ENCODE measurements at places on chromosomes 1 and 21.

DNA sequence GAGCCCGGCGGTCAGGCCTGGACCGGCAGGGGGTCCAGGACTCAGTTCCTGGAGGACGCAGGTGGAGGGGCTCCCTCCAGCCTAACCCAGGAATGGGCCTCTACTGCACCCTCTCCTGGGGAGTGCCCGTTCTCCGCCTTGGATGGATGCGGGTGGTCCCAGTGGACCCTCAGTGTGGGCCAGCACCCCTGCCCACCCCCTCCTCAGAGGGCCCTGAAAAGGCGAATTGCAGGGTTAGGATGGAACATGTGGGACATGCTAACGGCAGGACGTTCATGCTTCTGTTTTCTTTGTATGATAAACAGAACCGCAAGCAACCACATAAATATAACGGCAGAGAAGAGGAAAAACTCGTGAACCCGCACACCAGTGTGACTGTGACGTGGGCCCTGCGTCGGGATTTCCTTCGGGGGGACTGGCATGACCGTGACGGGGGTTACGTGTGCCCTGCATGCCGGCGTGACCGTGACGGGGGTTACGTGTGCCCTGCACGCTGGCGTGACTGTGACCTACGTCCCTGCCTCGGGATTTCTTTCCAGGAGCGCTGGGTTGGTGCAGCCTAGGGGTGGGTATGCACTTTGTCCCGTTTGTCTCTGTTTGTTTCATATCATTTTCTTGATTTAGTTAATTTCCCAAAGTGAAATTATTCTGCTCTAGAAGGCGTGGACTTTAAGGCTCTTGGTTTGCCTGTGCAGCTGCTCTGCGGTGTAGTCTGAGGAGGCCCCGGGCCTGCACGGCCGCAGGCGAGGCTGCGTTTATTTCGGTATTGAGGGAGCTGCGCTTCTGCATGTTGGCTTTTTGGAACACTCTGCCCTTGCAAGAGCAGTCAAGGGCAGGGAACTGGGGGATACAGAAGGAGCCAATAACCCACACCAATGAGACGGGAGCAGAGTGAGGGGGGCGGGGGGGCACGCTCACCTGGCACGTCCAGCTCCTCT, 3.1 kb downstream of the FTCD start:
- no peak for DNase-seq

GRCh38 chr1:84382127-84382526, 16.2 kb upstream of the DNASE2B start:
- DNase-seq: no peak

GRCh38 chr1:41456847-41457540, 27.5 kb downstream of the EDN2 start:
- DNase-seq: no peak

DNA sequence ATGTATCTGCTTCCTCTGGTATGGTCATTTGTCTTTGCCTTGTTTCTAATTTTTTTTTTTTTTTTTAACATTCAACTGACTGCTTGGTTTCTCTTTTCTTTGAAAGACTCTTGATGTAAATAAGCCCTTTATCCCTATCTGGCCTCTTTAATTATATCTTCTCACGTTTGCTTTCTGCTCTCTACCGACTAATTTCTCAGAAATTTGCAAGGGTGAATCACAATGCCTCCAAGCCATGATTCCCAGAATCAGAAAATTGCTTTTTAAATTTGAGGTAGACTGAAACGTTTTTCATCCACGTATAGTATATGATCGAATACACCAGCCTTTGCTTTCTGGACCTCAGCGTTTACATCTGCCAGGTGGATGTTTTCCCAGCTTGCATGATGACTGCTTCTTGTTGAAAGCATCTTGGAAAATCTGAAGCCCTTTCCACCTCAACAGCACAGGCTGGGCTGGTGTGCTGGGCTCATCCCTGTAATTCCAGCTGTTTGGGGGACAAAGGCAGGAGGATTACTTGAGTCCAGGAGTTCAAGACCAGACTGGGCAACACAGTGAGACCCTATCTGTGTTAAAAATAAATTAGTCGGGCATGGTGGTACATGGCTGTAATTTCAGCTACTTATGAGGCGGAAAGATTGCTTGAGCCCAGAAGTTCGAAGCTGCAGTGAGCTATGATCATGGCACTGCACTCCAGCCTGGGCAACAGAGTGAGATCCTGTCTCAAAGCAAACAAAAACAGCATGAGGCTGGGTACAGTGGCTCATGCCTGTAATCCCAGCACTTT, 35.0 kb upstream of the GPR137B start:
- DNase-seq: no peak

DNA sequence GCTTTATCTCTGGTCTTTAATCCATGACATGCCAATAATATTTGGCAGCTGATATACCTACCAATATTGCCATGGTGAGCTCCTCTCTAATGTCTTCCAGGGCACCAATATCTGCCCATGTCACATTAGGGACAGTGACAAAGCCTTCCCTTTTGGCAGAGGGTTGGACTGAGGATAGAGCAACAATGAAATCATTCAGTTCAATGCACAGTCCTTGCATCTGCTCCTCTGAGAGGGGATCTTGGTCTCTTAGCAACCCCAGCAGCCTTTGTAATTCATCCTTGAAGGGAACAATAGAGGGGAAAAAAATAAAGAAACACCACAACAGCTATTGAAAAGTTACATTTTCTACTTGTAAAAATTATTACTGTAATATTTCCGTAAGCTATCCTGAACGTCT, 42.3 kb downstream of the NVL start:
- DNase-seq: no peak

GRCh38 chr1:245869847-245870246, 637.2 kb downstream of the SMYD3 start:
- no peak for DNase-seq

DNA sequence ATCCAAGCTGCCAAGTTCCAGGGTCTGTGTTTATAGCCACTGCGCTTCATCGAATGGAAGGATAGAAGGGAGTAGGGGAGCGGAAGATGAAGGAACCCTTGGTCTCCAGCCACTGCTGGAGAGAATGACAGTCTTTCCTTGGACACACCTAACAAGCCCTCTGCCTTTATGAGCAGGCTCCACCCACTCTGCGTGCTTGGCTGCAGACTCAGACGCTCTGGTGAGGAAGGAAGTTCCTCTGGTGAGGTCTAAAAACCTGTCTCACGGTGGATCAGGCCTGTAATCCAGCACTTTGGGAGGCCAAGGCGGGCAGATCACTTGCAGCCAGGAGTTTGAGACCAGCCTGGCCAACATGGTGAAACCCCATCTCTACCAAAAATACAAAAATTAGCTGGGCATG, 55.4 kb downstream of the MATN1 start:
- DNase-seq: no peak

DNA sequence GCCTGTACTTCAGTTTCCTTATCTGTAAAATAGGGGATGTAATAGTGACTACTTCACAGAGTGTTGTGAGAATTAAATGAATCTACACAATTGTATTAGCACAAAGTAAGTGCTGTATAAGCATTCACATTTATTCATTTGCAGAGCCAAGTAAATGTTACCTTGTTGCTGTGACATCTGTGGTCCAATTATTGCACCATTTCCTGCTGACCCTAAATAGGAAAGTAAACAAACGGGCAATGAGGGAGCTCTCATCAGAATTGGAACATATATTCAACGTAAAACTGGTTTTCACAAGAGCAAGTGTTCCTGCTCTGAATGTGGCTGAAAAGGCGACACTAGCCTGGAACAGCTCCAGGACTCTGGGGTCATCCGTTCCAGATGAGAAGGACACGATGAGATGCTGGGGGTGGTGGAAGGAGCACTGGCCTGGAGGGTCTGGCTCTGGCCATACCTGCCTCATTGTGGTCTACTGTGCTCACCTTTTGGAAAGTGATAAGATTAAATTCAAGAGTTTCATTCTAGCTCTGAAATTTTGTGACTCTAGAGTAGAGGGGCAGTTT, 34.5 kb downstream of the PROX1 start:
- no peak for DNase-seq

GRCh38 chr1:211715971-211716370, 40.5 kb upstream of the NEK2 start:
- DNase-seq: peak; percentile 86

- no peak for DNase-seq
Observed at GRCh38 chr1:226738421-226738994, 574 bp downstream of the ITPKB start.

- DNase-seq: no peak
Observed at GRCh38 chr1:42736152-42736551, 3.9 kb downstream of the CLDN19 start.

- DNase-seq: no peak
Observed at GRCh38 chr21:44874497-44875315, 1.2 kb upstream of the PTTG1IP start.

DNA sequence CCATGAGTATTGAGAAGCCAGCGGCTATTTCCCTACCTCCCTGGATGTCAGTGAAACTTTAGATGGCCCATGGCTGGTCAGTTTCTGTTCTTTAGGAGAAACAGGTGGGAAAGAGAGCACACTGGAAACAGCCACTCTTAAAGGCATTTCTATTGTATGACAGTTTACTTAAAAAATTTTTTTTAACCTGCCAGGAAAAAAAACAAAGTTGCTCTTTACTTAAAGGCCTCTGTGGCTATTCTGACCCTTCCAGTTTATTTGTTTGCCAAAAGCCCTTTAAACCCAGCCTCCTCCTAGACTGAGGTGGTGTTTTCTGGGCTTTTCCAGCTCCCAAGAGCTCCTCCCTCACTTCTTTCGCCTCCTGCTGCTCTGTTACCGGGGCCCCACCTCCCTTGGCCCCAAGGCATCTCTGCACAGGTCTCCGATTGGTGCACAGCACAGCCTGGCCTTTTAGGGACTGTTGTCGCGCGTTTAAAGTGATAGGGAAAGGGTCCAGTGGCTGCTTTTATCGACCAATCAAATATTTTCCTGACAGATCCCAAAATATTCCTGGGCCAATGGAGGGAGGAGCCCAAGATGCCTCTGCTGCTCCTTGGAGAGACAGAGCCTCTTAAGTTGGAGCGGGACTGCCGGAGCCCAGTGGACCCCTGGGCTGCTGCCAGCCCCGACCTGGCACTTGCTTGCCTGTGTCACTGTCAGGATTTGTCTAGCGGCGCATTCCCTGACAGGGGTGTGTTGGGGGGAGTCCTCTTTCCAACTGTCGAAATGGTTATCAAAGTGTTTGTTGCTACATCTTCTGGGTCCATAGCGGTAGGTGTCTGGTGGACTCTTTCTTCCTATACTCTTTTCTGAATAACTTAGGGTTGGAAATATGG, at the start of gene SH3BGR:
SH3BGR (plus strand) TSS at position 639 of the 875 bp plus-strand sequence; CDS start at position 766, 127 bp downstream.
- DNase-seq: no peak

GRCh38 chr1:240349695-240350094, 258.0 kb downstream of the FMN2 start:
- DNase-seq: no peak

DNA sequence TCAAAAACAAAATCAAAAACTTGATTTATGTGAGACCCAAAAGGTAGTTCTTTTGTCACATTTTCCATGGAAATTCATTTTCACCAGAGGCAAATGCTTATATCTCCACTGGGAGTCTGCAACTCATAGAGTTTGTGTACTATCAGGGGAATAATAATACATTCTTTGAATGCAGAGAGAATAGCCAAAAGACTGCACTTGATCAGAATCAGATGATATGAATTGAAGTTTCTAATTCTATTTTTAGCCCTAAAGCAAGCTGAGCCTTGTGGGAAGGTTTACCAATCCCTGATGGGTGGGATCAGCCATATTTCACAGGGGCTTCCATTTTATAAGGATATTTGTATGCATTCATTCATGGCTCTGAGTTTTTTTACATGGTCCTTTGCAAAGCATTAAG, 49.6 kb downstream of the TSEN15 start:
- DNase-seq: no peak

DNA sequence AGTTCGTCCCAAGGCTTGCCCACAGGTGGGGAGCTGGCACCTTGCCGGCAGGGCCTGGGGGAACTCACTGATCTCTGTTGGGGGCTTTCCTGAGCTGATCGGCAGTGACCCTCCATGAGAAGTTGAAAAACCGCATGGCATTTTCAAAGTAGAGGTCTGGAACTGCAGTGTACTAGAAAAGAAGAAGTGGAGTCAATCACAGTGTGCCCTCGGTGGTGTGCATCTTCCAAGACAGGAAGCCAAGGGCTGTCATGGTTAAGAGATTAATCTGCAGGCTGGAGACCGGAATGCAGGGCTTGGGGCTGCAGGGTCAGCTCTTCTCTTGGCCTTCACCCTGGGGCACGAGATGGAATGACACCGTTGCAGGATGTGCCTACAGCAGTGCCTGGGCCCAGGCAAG, 56.8 kb downstream of the ECE1 start:
- no peak for DNase-seq

DNA sequence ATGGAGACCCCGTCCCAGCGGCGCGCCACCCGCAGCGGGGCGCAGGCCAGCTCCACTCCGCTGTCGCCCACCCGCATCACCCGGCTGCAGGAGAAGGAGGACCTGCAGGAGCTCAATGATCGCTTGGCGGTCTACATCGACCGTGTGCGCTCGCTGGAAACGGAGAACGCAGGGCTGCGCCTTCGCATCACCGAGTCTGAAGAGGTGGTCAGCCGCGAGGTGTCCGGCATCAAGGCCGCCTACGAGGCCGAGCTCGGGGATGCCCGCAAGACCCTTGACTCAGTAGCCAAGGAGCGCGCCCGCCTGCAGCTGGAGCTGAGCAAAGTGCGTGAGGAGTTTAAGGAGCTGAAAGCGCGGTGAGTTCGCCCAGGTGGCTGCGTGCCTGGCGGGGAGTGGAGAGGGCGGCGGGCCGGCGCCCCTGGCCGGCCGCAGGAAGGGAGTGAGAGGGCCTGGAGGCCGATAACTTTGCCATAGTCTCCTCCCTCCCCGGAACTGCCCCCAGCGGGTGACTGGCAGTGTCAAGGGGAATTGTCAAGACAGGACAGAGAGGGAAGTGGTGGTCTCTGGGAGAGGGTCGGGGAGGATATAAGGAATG, 505 bp downstream of the LMNA start:
- DNase-seq: no peak

GRCh38 chr1:84259989-84260388, 41.5 kb upstream of the SAMD13 start:
- DNase-seq: no peak

- no peak for DNase-seq
Observed at GRCh38 chr1:54835970-54836369, 34.8 kb upstream of the TTC22 start.

DNA sequence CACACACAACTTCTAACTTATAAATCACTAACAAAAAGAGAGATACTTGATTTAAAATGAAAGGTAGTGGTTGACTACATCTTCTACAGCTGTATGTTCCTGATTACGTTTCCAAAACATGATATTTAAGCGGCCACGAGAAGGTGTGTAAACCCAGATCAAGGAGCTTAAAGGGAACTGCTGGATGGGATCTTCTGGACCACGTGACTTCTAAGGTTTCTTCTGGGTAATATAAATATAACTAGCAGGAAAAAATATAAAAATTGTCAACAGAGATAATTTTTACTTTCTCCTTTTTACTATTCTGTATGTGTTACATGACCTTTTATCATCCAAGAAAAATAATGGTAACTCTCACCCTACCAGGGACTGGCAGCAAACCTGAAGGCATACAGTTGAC, 66.2 kb downstream of the TTLL7 start:
- DNase-seq: no peak

Measured in NCI-H524 treated with DMSO at 0.1 percent for 48 hours (cell line).